MV-4-11 (cell line): ENCODE measurements at places on chromosomes 2 and 18.

- peak; percentile 32 for DNase-seq
Observed at GRCh38 chr2:130796290-130796689, 40.4 kb upstream of the ARHGEF4 start.

DNA sequence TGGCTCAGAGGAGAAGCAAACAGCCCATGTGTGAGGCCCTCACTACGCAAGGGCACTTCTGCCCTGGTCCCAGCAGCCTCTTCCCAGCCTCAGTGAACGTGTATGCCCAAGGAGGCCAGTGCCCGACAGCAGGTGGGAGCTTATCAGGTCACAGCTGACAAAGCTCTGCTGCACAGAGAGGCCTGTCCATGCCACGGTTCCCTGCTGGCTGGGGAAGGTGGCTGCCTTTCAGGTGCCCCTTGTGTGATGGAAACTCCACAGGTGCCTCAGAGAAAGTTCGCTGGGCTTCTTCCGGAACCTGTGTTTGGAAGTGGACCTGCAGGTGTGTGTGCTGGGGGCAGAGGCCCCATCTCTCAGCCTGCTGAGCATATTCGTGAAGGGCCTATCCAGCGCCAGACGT is 47.3 kb downstream of the EDAR start:
- DNase-seq = no peak

DNA sequence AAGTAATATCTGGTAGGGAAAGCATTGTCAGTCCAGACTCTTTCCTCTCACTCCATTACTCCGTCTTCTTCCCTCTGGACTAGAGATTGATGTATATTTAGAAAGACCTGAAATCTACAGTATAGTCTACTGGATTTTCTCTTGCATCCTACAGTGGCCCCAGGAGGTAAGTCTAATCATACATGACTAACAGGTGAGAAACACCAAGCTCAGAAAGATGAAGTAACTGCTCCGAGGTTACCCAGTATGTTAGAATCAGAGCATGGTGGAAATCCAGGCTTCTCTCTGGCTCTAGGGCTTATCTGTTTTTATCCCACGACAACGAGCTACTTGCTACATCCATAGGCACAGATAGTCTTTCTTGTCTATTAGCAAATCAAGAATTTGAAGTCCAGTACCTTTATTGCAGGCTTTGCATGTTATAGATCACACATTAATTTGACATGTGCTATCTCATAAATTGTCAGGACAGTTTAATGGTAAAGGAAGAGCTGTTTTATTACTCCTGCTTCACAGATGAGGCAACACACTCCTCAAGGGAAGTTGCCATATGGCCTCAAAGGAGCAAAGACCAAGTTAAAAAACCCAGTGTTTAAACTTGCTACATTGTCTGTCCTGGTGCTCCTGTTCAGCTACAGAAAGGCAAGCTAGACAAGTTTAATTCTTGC is 484.3 kb downstream of the THSD7B start:
- DNase-seq = no peak

GRCh38 chr18:8001711-8002301 is 434.7 kb downstream of the PTPRM start:
- DNase-seq = no peak

- DNase-seq = peak; percentile 76
Observed at GRCh38 chr2:69680001-69680675, 36.6 kb upstream of the AAK1 start.

- no peak for DNase-seq
Observed at GRCh38 chr2:11722292-11723060, 24.0 kb upstream of the LPIN1 start.
